ENCODE measurements at places on chromosomes 4 and X.
A peak's percentile ranks its signal among the peaks of the same experiment; 100 is the strongest.

DNA sequence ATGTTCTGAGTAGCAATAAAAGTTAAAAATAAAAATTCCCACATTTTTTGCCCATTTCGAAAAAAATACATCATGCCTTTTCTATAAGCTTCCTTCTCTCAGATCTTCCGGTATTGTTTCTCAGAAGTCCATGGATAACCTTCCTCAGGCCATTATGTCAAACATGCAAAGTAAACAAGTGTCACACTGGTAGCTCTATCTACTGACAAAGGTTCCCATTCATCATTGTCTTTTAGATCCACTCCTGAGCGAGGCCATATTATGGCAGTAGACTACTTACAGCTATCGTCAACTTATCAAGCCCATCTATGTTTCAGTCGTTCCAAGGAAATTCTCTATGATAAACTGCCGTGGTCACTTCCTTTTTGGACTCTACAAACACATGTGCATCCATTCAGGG, 1068.2 kb downstream of the GLUD2 start:
- no peak for DNase-seq

GRCh38 chr4:142500966-142501365, 345.1 kb downstream of the INPP4B start:
- no peak for DNase-seq

- no peak for DNase-seq
Measured at GRCh38 chr4:147370473-147370872, 110.4 kb upstream of the EDNRA start.

GRCh38 chr4:111230265-111230664, 607.4 kb upstream of the PITX2 start:
- DNase-seq, result no peak

DNA sequence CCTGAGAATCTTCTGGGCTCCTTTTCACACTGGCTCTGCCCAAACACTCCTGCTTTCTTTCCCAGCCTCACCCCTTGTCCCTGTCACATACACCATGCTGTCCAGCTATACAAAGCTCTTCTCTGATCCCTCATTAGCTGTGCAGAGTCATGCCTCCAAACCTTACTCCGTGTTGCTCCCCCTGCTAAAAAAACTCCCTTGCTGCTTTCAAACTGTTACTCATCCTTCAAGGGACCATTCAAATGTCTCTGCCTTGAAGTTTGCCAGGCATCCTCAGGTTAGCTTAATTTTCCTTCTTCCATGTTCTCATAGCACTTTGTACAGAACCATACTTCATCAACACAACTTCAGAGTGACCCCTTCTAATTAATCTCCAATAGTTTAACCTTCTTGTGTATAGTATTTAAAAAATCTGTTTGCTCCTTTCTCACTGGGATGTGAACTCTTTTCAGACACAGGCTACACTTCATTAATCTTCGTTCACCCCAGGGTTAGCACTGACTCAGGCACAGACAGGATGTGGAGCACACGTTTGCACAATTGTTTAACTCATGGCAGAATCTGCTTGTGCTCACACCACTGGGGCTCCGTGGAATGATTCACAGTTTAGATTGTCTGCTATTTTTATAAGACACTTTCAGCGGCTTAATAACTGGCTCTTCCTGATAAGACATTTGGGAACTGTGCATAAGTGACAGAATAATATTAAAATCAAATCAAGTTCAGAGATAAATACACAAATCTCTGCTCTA, 21.4 kb upstream of the SEL1L3 start:
- DNase-seq, result peak; percentile 72

GRCh38 chr4:7808181-7808580, 131.5 kb downstream of the AFAP1 start:
- no peak for DNase-seq

- DNase-seq, result no peak
Measured at GRCh38 chrX:46710927-46711623, 47.8 kb downstream of the SLC9A7 start.

DNA sequence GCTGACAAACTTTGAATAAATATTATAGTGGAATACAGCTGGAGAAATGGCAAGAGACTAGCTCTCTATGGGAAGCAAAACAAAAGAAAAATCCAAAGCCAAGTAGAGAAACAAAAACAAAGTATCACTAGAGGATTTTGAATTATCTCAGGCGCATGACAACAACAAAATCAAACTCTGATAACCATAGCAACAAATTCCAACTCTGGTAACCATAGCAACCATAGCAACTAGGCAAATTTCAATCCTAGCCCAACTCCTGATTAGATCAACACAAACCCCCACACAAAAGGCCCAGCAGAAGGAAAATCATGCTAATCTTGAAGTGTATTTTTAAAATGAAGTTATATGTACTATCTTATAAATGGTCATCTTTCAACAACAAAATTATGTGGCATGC, 98.4 kb upstream of the MAGEE2 start:
- no peak for DNase-seq

Measured in Daoy (cell line).